ENCODE measurements at places on chromosomes 2 and 18.

GRCh38 chr2:20515290-20516220 is 68.7 kb downstream of the RHOB start:
- DNase-seq = no peak

DNA sequence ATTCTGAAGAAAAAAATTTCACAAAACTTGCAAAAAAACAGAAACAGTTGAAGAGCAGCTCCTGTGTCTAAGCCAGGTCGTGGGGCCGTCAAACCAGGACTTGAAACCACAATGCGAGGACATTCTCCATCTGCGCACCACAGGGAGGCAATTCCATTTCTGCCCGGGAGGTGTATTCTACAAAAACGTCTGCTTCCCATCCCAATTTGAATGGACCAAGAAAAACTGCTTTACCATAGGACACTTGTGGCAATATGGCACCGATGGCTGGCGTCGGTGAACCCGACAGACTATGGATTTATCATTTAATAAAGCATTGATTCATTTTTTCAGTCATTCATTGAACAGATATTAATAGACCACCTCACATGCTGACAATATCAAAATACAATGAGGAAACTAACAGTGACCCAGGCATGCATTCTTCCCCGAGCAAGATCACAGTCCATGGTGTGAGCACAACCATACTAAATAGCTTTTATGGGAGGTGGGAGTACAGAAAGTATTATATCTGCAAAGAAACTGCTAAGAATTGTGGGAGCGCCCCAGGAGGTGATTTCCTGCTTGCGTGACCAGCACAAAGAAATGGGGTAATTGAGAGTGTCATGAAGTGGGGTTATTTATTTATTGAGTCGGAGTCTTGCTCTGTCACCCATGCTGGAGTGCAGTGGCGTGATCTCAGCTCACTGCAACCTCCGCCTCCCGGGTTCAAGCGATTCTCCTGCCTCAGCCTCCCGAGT is 10.5 kb upstream of the ZAP70 start:
- no peak for DNase-seq

DNA sequence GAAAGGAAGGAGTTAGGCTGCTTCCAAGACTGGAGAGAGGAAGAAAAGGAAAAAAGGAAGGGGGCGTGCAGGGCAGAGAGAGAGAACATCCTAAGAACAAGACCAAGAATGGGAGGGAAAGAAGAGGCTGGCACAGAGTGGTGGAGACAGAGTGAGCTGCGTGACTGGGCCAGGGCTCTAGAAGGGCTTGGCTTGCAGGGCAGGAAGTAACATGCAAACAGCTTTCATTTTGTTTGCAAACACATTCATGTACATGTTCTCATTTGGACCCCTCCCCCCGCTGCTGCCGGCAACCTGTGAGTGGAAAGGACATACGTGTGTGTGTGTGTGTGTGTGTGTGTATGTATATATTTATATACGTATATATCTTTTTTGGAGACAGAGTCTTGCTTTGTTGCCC is 46.8 kb upstream of the DNMT3A start:
- no peak for DNase-seq

DNA sequence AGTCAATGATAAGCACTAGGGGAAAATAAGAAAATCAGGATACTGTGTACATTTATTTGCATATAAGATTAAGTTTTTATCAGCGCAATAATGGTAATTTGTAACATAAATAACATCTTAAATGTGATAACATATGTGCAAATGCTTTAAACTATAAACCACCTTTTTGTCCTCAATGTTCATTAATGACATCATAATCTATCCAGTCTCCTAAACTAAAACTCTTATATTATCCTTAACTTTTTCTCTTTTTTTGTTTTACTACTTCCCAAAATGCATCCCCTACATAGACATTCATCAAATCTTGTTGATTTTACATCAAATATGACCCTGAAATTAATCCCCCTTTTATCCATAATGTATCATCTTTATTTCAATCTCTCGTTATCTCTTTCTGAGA is 3.4 kb upstream of the RAD51AP2 start:
- no peak for DNase-seq

DNA sequence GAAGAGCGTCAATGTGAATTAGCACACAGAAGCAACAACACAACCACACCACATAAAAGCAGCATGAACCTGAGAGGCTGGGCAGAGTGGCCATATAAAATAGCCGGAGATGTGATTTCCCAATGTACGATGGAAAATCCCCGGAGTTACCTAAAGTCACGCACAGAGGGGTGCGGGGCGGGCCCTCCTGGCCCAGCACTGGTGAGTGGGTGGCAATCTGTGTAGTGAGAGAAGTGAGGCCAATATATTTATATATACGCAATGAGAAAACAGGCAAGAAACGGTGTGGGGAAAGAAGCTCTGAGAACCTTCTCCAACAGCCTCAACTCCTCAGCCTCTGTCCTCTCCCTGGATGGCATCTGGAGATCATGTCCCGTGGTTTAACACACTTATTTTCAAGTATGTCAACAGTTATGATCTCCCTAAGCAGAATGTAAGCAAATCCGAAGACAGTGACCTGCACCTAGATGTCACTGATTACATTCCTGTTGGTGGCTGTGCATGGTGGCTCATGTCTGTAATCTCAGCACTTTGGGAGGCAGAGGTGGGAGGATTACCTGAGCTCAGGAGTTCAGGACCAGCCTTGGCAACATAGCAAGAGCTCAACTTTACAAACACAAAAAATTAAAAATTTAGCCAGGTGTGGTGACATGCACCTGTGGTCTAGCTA is 41.6 kb downstream of the CRACDL start:
- DNase-seq = no peak

DNA sequence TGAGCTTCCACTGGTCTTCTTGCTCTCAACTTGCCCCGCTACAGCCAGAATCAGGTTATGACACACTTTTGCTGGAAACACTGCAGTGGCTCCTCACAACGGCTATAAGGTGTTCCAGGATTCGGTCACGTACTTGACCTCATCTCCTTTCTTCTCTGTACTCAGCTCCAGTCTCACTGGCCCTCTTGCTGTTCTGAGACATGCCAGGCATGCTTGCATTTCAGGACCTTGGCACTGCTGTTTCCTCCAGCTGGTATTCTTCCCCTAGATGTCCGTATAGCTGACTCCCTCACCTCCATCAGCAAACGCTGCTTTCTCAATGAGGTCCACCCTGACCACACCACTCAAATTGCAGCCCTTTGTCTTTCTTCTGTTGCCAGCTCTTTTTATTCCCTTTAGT is 31.9 kb upstream of the C1GALT1C1L start:
- no peak for DNase-seq
